ENCODE measurements at places on chromosomes 6 and 20.

- no peak for DNase-seq
Measured at GRCh38 chr6:107679457-107679856, 144.7 kb downstream of the SCML4 start.

- DNase-seq, result no peak
Measured at GRCh38 chr20:50498071-50498776, 12.0 kb upstream of the PTPN1 start.

DNA sequence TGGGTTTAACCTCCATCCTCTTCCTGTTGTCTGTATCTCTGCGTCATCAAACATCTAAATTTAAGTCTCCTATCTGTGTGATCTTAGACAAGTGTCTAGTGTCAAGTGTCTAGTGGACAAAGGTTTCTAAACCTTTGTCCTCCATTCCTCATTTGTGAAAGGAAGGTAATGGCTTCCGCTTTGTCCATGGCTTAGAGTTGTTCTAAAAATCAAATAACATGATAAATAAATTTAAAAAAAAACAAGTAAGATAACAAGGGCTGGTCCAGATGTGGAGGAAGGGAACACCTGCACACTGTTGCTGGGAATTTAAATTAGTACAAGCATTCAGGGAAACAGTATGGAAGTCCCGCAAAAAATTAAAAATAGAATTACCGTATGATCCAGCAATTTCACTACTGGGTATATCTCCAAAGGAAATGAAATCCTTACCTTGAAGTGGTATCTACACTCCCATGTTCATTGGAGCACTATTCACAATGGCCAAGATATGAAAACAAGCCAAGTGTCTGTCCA lies 17.6 kb upstream of the SERPINB1 start:
- no peak for DNase-seq

GRCh38 chr20:47156301-47157137 lies 200.0 kb downstream of the ZMYND8 start:
- DNase-seq, result no peak

DNA sequence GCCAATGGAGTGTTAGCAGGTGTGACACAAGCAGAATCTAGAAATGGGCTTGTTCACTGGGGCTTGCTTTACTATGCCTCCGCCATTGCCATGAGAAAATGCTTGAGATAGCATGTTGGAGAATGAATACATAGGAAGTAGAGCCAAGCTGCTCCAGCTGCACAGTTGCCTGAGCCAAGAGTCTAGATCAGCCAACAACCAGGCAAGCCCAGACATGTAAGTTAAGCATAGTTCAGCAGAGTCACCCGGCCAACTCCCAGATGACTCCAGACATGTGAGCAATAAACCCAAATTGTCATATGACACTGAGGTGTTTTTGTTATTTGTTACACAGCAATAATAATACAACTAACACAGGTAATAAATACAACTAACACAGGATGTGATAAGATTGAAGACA lies 167.9 kb downstream of the HAO1 start:
- DNase-seq, result no peak

- no peak for DNase-seq
Measured at GRCh38 chr6:78530208-78530607, 337.1 kb upstream of the IRAK1BP1 start.

GRCh38 chr6:74780831-74781230 lies 425.0 kb downstream of the COL12A1 start:
- DNase-seq, result no peak

GRCh38 chr6:140773276-140773675 lies 1359.4 kb upstream of the GJE1 start:
- no peak for DNase-seq

DNA sequence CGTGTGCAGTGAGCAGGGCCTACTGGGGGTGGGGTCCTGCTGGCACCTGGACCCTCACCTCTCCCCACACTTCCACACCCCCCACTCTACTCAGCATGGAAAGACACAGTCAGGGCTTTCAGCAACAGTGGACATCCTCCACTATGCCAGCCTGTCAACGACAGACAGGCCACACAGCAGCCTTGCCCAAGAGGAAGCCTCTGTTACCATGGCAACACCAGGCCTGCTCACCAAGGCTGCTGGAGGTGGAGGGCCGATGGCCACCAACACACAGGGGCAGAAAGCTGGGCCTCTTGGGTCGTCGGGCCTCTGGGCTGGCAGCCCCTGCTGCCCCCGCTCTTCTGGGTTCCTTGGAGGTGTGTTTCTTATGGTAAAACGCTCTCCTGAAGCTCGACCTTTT lies 13.6 kb downstream of the BNIP5 start:
- no peak for DNase-seq

- DNase-seq, result no peak
Measured at GRCh38 chr20:21967481-21967880, 262.0 kb downstream of the PAX1 start.

GRCh38 chr6:99905209-99906106 lies 88.6 kb downstream of the MCHR2 start:
- DNase-seq, result no peak

- DNase-seq, result no peak
Measured at GRCh38 chr20:32807706-32808105, 12.0 kb upstream of the MAPRE1 start.

DNA sequence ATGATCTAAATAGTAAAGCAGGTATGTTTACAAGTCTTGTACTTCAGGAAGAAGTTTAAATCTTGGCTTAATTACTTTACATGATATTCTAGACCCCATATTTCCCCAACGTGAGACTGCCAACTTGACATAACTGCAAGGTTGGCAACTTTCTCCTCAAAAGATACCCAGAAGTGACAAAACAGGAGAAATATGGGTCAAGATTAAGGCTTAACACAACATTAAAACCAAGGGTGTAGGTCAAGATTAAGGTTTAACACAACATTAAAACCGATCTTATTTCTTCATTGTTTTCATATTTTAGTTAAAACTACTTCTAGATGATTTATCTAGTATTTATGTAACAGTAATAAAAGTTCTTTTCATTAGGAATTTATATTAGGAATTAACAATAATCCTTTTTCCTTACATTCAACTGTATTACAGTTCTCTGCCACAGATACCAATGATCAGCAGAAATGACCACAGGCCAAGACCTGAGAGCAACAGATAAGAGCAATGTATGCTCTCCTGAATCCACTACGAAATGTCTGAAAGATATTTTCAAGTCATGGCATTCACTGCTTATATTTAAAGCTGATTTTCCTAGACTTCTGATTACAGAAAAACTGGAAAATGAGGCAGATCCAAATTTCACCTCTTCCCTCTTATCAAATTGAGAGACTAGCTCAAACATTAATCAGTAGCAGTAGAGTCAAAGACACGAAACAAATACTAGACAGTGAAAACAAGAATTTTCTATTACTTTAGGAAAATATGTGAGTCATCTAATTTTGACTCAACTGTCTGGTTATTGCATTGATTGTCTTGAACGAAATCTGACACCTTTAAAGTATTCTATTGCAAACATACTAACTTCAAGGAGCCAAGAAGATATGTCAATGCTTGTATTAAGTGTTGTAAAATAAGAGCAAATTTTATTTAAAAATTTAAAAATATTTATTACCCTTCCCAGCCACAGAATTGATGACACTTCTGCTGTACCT lies 72.3 kb downstream of the RNGTT start:
- no peak for DNase-seq

GRCh38 chr6:54935739-54936138 lies 89.2 kb downstream of the FAM83B start:
- DNase-seq, result no peak

- DNase-seq, result no peak
Measured at GRCh38 chr6:168692193-168692914, 251.4 kb downstream of the SMOC2 start.

DNA sequence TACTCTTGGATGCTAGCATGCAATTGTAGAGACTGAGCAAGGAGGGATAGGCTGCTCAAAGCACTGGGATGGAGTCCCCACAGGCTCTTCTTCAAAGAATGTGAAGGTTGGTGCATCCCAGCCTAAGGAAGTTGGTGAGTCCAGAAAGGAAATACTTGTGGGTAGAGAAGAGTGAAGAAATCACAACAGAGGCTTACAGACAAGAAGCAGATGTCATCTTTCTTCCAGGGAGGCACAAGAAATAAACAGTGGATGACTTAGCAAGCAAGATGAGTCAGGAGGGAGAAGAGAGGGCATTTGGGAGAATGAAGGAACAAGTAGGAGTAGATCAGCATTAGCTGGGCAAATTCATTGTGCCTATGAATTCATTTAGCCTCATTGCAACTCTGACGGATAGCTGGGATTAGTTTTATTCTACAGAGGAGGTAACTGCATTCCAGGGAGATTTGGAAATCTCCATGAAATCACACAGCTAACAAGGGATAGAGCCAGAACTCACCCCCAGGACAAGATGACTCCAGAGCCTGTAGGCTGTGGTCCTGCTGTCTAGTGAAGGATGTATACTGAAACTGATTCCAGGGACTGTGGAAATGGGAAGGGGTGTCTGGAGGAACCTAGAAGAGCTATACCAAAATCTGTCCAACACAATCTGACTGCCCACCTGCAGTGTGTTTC lies 125.8 kb upstream of the SPTLC3 start:
- no peak for DNase-seq

- DNase-seq, result peak; percentile 44
Measured at GRCh38 chr6:125781314-125781868, 9.4 kb upstream of the NCOA7 start.

Measured in activated CD4-positive, alpha-beta T cell treated with anti-CD3 and anti-CD28 coated beads, Interleukin-2, amount 50 U/mL, for 4 hours (primary cell).